HCT116 (cell line): ENCODE measurements at places on chromosomes 1 and 21. TPM values are rescaled to one million over a fixed set of nuclear protein-coding genes. Genes with fewer than 3 reads are reported as not detected.

Gene FYB2
- total RNA-seq, result not detected

Gene CCDC181
- not detected for total RNA-seq

GRCh38 chr1:33753087-33753856 lies 110.6 kb upstream of the HMGB4 start:
- DNase-seq, result no peak

DNA sequence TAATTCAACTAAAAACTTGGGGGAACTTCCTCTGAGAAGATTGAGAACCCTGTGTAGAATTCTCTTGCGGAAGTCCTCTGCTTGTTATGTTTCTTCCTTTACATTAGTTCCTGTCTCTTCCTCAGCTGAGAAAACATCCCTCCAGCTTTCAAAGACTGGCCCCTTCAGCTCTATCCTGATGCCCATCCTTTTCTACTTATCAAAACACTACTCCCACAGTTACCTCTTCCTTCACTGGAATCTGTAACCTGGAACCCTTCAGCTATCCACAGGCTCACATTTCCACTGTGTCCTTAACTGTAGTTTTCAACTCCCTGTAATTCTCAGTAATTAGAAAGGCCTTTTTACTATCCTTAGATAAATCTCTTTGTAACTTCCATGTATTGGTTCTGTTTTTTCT lies 6.0 kb upstream of the DEDD start:
- no peak for DNase-seq

GRCh38 chr1:6011161-6011945 lies 19.1 kb upstream of the NPHP4 start:
- no peak for DNase-seq

- DNase-seq, result no peak
These were observed 811.3 kb upstream of the ADGRL2 start for GRCh38 chr1:80989455-80989854.

DNA sequence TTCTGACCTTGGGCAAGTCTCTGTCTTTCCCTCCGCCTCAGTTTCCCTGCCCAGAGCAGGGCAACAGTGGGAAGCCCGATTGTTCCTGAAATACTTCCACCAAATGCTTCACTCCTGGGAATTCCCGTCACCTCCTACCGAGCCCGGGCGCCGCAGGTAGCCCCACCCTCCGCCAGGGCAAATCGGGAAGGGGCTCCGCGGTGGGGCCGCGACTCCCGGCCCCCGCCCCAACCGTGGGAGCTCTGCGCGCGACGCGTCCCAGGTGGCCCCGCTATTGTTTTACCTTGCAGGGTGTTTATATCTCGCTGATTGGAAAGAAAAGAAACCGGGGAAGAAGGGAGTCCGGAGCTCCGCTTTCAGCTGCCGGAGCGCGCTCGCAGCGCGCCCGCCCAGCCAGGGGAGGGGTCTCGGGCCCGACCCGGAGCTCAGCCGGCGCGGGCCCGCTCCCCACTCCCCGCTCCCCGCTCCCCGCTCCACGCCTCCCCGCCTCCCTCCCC lies 407 bp downstream of the IGSF3 start:
- no peak for DNase-seq
